EH (cell line): ENCODE measurements at places on chromosomes 3 and 15.

- DNase-seq = no peak
Measured at GRCh38 chr3:30691944-30692343, 85.5 kb downstream of the TGFBR2 start.

DNA sequence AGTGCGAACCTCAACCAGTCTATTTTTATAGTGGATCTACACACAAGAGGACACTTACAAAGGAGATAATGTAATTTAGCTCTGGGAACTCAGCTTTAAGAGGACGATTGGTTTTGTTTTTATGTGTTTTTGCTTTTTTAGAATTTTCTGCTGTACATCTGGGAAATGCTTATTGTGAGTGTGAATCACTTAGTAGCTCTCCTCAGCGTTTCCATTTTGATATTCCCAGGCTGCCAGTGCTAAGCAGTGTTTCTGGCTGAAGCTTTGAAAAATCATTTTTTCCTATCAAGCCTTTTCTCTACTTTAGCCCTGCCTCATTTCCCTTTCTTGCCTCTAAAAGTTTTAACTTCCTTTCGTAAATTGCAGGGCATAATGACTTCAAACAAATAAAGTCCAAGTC lies 117.9 kb downstream of the RBMS3 start:
- DNase-seq = no peak

DNA sequence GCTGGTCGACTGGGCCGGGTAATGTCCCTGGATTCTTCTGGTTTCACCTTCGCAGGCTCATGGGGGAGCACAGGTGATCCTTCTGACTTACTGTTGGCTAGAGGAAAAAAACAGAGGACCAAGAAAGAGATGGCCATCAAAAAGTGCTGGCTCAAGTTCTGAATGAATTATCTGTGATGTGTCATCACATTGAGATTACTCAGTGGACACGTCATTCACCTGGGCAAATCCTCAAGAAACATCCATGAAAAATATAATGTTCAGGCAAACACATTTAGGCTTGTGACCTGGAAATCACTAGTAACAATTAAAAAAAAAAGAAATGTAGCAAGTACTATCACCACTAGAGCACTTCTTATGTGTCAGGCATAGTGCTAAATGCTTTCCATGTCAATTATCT lies 81.5 kb upstream of the SLC2A2 start:
- DNase-seq = peak; percentile 25

GRCh38 chr3:28994161-28994905 lies 286.5 kb upstream of the RBMS3 start:
- DNase-seq = no peak

- DNase-seq = peak; percentile 86
Measured at GRCh38 chr3:64220161-64220914, 4.9 kb downstream of the PRICKLE2 start.
